ENCODE measurements at places on chromosomes 5 and 9. TPM values are rescaled to one million over a fixed set of nuclear protein-coding genes. Genes with fewer than 3 reads are reported as not detected.
A peak's percentile ranks its signal among the peaks of the same experiment; 100 is the strongest.

PAPPA gene
- polyA plus RNA-seq = 45.1 TPM

AQP3 gene
- polyA plus RNA-seq = 0.64 TPM

DNA sequence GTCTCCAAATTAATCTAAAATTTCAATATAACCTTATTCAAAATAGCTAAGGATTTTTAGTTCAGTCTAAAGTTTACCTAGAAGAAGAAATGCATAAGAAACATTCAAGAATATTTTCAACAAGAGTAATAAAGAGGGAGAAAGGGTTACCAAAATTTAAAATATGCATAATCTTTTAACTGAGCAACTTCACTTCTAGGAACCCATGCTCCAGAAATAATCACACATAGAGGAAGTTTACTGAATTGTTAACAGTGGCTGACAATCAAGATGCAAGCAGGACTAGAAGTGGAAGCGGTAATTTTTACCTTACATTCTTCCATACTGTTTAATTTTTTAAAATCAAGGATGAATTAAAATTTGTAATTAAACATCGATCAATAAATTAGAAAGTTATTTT lies 1.9 kb downstream of the PJA2 start:
- no peaks in the 10 kb centered on the region for H3K27me3 ChIP-seq
- H3K36me3 ChIP-seq = peaks cover 18% of the 10 kb centered on the region
- H3K27ac ChIP-seq = peak overlapping the region; percentile 98
- no peak for DNase-seq

- H3K4me3 ChIP-seq = no peak overlapping the region
- no peak for DNase-seq
- H3K4me1 ChIP-seq = no peaks in the 10 kb centered on the region
- no peaks in the 10 kb centered on the region for H3K36me3 ChIP-seq
Measured at GRCh38 chr9:134992755-134993124, 75.0 kb upstream of the FCN1 start.

- peak overlapping the region; percentile 70 for H3K4me3 ChIP-seq
- peak overlapping the region; percentile 52 for H3K27ac ChIP-seq
- H3K4me1 ChIP-seq = peaks cover 12% of the 10 kb centered on the region
- H3K36me3 ChIP-seq = no peaks in the 10 kb centered on the region
Measured at GRCh38 chr5:142770650-142771609, 753 bp downstream of the ARHGAP26 start.

DNA sequence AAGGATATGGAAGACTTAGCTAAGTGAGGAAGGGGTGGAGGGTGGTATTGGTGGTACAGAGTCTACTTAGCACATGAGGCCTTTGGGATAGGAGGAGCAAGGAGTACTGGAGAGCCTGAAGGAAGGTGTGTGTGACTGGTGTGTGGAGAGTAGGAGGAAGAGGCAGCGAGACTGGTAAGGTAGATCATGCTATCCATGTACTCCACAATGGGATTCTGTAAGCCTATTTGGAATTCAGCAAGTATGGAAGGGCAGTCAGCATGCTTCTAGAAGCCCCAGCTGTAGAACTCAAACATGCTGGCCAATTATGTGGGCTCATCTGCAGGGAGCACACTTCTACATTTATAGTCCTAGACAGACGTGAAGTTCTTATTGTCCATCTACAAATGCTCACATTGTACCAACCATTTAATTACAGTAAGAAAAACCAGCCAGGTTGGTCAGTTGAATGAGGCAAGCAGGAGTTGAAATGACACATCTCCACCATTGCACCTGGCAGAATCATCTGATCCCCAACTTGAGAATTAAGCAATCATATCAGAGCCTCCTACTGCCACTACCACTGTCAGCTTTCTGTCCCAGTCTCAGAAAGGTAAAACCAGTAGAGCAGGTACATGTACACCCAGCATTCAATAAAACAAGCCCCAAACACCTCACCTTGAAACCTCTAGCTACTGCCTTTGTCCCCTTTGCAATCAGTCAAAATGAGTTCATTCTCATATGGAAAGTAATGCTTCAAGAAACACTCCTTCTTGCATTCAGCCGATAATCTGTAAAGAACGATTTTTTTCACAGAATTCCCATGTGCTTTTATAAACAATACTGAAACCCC lies 60.9 kb upstream of the GLRX start:
- no peak overlapping the region for H3K27ac ChIP-seq
- no peaks in the 10 kb centered on the region for H3K4me1 ChIP-seq
- no peak for DNase-seq
- peaks cover 25% of the 10 kb centered on the region for H3K36me3 ChIP-seq
- no peaks in the 10 kb centered on the region for H3K27me3 ChIP-seq

DNA sequence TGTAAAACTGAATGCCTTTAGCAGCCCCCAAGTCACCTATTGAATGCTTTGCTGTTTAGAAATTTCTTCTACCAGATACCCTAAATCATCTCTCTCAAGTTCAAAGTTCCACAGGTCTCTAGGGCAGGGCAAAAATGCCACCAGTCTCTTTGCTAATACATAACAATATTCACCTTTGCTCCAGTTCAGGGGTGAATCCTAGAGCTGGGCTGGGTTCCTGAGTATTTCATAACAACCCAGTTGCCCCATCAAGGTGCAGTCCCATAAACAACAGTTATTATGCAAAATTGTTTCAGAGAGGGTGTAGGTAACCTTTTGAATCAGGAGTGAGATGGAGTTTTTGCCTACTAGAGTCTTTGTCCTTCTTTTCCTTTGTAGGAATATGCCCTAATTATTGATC lies 19.0 kb upstream of the C1QTNF3 start:
- no peaks in the 10 kb centered on the region for H3K36me3 ChIP-seq
- H3K4me3 ChIP-seq = no peak overlapping the region
- no peaks in the 10 kb centered on the region for H3K27me3 ChIP-seq
- no peak for DNase-seq
- no peaks in the 10 kb centered on the region for H3K4me1 ChIP-seq

- no peaks in the 10 kb centered on the region for H3K4me1 ChIP-seq
- DNase-seq = no peak
- no peaks in the 10 kb centered on the region for H3K36me3 ChIP-seq
- H3K27ac ChIP-seq = no peak overlapping the region
Measured at GRCh38 chr9:85079349-85079748, 409.8 kb downstream of the NTRK2 start.

GRCh38 chr5:172313915-172314314 lies 30.4 kb upstream of the UBTD2 start:
- H3K27me3 ChIP-seq = no peaks in the 10 kb centered on the region
- H3K36me3 ChIP-seq = no peaks in the 10 kb centered on the region
- no peaks in the 10 kb centered on the region for H3K4me1 ChIP-seq
- DNase-seq = no peak

DNA sequence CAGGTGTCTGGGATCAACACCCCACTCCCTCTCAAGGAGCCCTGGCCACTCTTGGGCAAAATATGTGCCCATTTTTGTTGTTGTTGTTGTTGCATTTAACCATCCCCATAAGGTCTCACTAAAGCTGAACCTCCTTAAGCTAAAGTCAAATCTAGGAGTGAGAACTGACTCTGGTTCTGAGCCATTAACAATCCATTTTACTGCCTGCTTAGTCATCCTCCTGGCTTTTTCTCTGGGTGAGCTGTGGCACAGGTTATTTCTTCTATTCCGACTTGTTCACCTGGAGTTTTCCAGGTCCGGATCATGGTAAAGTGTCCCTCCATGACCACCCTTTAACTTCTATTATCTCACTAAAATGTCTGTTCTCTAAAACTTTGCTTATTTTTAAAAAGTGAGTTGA lies 85.2 kb downstream of the CAMK4 start:
- no peak overlapping the region for H3K4me3 ChIP-seq
- peaks cover 7% of the 10 kb centered on the region for H3K4me1 ChIP-seq
- H3K27ac ChIP-seq = no peak overlapping the region
- H3K27me3 ChIP-seq = no peaks in the 10 kb centered on the region
